ENCODE measurements at places on chromosomes 1 and 21.

- DNase-seq, result no peak
Measured at GRCh38 chr1:235101558-235102258, 26.9 kb downstream of the TOMM20 start.

DNA sequence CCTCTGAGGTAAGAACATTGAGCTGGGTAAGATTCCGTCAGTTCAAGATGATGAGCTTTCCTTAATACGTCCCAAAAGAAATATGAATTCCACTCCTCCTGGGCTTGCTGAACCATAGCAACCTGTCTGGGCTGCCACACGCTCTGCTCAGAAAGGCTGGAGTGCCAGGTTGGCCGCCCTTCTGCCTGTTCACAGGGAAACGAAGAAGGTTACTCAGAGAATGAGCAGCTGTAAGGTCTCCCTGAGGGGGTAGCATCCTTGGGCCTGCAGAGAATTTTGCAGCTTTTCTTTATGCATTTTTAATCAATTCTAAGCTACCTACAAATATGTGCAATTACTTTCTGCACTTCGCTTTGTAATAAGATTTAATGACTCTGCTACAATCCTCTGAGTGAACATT, 130.7 kb upstream of the BACE2 start:
- no peak for DNase-seq

DNA sequence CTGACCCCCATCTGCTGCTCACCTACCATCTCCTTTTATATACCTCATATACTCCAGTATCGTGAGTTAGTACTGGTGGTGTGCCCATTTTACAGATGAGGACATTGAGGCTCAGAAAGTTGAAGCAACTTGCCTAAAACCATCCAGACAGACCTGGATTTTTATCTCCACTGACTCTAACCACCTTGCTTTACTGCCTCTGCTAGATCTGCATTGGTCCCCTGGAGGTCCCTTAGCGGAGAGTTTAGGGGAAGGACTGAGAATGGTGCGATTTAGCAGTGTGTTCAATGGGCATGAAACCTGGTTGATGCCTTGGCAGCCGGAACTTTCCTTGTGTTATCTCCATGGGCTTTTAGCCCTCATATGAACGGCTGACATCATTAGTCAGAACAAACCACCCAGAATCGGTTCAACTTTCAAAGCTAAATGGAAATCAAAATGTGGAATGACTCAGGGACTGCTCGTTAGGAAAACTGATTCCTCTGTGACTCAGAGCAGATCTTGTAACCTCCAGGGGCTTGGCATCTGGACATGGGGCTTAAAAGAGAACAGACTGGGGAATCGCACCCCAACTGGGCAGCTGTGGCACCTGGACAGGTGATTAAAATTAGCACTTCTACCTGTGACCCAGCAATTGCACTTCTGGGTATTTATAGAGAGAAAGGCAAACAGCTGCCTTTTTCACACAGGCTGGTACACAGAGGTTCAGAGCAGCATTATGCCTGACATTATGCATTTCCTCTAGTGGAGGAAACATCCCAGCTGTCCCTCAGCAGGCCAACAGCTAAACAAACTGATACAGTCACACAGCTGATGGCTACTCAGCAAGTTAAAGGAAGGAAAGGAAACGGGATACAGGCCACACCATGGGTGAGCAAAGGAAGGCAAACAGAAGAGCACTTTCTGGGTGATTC, 25.3 kb downstream of the TMEM51 start:
- DNase-seq, result peak; percentile 61

DNA sequence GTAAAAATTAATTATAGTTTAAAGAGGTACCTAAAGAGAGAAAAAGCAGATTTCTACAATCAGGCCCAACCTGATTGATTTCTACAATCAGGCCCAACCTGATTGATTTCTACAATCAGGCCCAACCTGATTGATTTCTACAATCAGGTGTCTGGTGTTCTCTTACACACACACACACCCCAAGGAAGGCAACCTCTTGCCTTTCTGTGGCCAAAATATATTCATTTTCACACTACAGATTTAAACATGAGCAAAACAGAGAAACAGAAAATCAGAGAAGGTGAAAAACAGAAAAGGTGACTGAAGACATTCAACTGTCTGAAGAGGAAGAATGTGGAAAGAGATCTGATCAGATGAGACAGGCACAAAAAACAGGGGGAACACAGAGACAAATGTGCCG, 104.5 kb downstream of the SMYD2 start:
- no peak for DNase-seq

- DNase-seq, result peak; percentile 76
Measured at GRCh38 chr1:25503551-25504426, 39.6 kb upstream of the LDLRAP1 start.
